ENCODE measurements at places on chromosomes 16 and 17.

GRCh38 chr16:82807311-82807710 is 180.5 kb downstream of the CDH13 start:
- no peak for DNase-seq

DNA sequence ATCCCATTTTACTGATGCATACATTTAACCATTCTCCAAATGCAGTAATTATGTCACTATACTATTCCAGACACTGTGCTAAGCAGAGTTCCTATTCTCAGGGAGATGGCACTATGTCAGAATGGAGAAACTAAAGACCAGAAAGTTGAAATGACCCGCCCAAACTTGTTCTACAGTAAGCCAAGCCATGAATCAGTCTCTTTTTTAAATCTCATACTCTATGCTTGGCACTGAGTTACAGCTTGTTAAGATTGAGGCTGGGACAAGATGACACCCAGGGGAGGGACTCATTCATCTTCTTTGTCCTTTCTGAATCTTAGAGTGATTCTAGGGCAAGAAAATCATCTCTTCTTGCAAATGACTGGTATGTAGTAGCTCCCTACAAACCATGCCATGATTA is 247.0 kb upstream of the CCL2 start:
- DNase-seq, result no peak

- no peak for DNase-seq
These were observed 795 bp upstream of the HBM start for GRCh38 chr16:164827-165538.

GRCh38 chr17:76645481-76645880 is 1.9 kb upstream of the ST6GALNAC1 start:
- no peak for DNase-seq

GRCh38 chr16:65658349-65658748 is 536.5 kb upstream of the CDH11 start:
- no peak for DNase-seq

DNA sequence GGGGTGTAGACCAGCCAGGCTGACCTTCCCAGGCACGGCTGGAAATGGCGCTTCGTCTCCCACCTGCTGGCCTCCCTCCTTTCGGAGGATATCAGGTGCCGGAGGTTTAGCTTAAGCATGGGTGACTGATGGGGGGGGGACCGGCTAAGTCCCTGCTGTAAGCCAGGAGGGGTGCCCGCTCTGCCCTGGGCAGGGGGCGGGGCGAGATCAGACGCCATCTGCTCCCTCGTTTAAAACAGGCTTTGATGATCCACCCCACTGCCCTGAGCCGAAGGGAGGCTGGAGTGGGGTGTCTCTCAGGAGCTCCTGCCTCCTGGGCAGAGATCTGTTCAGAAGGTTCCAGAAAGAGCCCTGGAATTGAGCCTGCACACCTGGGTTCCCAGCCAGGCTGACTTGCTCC is 26.0 kb downstream of the C16orf74 start:
- no peak for DNase-seq

GRCh38 chr16:49283376-49284049 is 1.9 kb upstream of the CBLN1 start:
- no peak for DNase-seq

DNA sequence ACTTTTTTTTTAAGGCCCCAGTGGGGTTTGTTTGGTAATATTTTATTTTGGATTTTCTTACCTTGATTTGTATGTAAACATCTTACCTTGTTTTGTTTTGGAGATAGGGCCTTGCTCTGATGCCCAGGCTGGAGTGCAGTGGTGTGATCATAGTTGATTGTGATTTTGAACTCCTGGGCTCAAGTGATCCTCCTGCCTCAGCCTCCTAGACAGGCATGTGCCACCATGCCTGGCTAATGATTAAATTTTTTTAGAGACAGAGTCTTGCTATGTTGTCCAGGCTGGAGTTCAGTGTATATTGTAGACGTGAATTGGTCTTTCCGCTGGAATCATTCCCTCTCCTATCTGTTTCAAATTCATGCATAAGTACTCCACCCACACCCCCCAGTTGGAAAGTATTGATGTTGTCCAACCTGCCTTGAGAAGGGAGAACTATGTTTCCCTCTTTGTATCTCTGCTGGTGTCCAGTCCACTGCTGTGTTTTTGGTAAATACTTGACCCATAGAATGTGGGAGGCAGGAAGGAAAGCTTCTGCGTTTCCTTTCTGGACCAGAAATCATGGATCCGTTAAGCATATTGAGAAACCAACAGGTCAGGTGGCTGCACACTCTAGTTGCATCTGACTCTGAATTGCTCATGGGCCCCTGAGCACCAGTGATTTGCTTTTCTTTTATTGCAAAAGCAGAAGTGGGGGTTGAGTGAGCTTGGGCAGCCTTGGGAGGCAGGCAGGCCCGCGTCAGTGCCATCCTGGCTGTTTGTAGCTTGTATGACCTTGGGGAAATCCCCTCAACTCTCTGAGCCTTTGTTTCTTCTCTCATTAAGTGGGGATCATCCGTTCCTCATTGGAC is 25.0 kb downstream of the RMI2 start:
- DNase-seq, result peak; percentile 96

- no peak for DNase-seq
These were observed 82.2 kb downstream of the PLXDC1 start for GRCh38 chr17:39069114-39069756.

- DNase-seq, result no peak
These were observed 9.6 kb upstream of the CES1 start for GRCh38 chr16:55842369-55843104.

DNA sequence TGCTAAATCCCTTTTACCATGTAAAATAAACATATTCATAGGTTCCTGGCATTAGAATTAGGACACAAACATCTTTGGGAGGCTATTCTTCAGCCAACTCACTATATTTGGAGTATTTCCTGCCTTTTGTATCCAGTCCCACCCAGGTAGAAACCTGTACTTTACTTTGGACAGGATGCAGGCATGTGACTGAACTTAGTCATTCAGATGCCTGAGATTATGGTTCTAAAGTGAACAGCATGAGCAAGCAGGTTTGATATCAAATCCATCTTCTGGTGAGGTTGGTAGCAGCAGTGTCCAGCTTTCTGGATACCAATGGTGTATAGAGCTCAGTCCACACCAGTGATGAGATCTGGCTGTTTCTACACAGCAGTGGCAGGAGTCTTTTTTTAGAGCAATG is 20.2 kb downstream of the CA10 start:
- DNase-seq, result no peak

GRCh38 chr17:66714046-66715023 is 120.6 kb upstream of the CACNG5 start:
- DNase-seq, result no peak

- DNase-seq, result no peak
These were observed 684 bp upstream of the NUDT16L1 start for GRCh38 chr16:4692460-4693295.

GRCh38 chr16:12336141-12336540 is 359.6 kb downstream of the SNX29 start:
- DNase-seq, result no peak

DNA sequence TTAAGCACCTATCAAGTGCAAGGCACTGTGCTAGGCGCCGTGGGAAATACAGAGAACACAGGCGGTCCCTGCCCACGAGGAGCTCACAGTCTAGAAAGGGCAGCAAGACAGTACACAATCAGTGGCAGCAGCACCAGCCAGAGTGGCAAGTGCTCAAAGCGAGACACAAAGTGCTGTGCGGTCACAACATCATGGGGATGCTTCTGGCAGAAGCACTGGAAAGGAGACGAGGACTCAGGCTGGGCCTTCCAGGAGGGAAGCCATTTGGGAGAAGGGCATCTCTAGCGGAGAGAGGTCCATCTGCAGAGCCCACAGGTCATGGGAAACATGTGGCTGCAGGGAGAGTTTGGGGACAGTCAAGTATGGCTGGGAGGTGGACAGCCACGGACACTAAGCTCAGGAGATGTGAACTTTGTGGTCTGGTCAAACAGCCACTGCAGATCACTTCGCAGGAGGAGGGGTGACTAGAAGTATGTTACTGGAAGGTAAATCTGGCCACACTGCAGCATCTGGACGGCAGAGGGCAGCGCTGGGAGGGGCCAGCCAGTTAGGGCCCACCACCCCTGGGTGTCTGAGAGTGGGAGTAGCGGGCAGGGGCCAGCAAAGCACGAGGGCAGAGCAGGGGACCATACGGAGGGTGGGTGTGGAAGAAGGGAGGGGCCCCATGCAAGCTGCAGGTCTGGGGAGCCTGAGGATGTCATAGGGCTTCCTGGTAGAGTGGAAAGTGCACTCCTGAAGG is 71.1 kb downstream of the N4BP1 start:
- no peak for DNase-seq

GRCh38 chr17:19649274-19649541 is 657 bp downstream of the ALDH3A2 start:
- no peak for DNase-seq

- no peak for DNase-seq
These were observed 13.1 kb downstream of the BCAR1 start for GRCh38 chr16:75238132-75238852.

DNA sequence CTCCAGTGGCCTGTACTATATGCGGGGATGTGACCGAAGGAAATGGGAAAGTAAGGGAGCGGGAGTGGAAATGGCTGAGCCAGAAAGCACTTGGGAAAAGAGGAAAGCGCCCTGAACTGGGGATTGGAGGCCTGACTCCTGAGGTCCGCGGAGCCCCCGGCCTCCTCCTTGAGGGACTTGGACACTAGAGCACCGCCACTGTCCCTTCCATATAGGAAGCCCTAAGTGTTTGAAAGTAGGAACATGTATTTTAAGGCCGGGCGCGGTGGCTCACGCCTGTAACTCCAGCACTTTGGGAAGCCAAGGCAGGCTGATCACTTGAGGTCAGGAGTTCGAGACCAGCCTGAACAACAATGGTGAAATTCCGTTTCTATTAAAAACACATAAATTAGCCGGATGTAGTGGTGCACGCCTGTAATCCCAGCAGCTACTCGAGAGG is 530 bp upstream of the ZDHHC7 start:
- DNase-seq, result no peak

DNA sequence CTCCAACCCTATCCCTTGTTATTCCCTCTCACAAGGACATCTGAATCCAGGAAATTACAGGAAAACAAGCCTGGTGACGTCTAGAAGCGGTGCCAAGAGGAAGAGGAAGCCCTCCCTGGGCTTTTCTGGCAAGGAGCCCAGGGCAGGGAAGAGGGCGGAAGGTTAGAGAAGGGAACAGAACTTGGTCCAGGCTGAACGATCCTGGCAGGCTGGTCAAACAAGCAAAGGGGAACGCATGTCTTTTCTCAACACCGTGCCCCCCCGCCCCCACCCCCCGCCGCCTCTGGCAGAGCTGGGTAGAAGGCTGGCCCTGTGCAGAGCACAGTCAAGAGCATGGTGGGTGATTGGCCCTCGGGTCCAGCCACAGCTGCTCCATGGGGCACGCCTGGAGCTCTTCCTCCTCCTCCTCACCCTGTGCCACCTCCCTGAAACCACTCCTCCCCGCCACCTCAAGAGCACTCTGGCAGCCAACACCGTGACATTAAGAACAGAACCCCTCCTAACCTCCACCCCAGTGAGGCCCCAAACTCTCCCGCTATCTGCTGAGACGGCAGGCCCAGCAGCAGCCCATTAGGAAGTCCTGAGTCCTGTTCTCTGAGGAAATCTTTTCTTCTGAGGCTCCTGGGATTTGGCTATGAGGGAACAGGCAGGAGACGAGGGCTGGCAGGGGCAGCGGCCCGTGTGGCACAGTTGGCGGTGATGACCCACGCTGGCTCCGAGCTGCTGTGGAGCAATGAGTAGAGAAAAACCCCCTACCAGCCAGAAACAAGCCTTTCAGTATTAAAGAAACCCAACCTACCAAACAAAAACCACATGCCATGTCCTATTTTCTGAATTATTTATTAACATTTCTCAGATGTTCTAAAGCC is 7.3 kb downstream of the C16orf86 start:
- no peak for DNase-seq

- DNase-seq, result no peak
These were observed 84.6 kb upstream of the ERCC4 start for GRCh38 chr16:13835387-13835786.

GRCh38 chr17:75398279-75398678 is 7.2 kb downstream of the GRB2 start:
- no peak for DNase-seq

GRCh38 chr16:55144651-55145050 is 179.4 kb upstream of the IRX6 start:
- no peak for DNase-seq

DNA sequence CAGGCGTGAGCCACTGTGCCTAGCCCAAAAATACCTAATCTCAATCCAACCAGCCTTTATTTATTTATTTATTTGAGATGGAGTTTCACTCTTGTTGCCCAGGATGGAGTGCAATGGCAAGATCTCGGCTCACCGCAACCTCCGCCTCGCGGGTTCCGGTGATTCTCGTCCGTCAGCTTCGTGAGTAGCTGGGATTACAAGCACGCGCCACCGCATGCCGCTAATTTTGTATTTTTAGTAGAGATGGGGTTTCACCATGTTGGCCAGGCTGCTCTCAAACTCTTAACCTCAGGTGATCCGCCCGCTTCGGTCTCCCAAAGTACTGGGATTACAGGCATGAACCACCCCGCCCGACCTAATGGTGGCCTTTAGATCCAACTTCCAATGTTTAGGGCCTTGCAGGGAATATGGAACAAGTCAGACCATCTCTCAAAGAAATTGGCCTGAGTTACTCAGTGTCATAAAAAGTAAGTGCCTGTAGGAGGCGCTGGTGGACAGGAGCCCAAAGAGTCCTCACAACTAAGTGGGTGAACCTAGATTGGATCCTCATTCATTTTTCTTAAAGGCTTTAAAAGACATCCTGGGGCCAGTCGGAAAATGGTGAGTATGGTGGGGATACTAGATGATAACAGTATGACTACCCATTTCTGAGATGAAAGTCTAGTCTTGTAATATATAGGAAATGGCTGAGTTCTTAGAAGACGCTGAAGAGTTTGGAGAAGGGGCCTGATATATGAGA is 4.6 kb downstream of the ZSCAN10 start:
- DNase-seq, result no peak

GRCh38 chr17:46097497-46097896 is 95.7 kb downstream of the KANSL1 start:
- no peak for DNase-seq

GRCh38 chr17:935485-935884 is 44.1 kb downstream of the NXN start:
- DNase-seq, result no peak

DNA sequence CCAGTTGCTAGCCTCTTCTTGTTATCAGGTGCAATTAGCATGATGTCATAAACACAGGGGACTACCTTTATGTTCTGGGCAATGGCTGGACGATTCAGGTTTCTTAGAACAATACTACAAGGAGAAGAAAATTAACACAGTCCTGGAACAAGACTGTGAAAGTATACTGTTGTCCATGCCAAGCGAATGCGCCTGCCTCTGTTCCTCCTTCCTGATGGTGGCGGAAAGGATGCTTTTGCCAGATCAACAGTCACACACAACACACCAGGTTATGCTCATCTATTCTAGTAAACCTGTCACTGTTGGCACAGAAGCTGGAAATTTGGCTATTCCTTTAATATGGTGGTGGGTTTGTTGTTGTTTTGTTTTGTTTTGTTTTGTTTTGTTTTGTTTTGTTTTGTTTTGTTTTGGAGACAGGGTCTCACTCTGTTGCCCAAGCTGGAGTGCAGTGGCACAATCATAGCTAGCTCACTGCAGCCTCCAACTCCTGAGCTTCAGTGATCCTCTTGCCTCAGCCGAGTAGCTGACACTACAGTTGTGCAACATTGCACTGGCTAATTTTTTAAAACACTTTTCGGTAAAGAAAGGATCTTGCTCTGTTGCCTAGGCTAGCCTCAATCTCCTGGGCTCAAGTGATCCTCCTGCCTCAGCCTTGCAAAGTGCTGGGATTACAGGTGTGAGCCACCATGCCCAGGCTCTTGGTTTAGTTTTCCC is 3.1 kb upstream of the CD300LD start:
- no peak for DNase-seq

GRCh38 chr16:64096689-64097088 is 1025.2 kb downstream of the CDH11 start:
- no peak for DNase-seq

- DNase-seq, result no peak
These were observed 52.6 kb downstream of the RBFOX3 start for GRCh38 chr17:79558091-79558900.

Measured in epithelial cell of proximal tubule (primary cell).